ENCODE measurements at places on chromosomes 2 and 18. TPM values are rescaled to one million over a fixed set of nuclear protein-coding genes. Genes with fewer than 3 reads are reported as not detected.

DNA sequence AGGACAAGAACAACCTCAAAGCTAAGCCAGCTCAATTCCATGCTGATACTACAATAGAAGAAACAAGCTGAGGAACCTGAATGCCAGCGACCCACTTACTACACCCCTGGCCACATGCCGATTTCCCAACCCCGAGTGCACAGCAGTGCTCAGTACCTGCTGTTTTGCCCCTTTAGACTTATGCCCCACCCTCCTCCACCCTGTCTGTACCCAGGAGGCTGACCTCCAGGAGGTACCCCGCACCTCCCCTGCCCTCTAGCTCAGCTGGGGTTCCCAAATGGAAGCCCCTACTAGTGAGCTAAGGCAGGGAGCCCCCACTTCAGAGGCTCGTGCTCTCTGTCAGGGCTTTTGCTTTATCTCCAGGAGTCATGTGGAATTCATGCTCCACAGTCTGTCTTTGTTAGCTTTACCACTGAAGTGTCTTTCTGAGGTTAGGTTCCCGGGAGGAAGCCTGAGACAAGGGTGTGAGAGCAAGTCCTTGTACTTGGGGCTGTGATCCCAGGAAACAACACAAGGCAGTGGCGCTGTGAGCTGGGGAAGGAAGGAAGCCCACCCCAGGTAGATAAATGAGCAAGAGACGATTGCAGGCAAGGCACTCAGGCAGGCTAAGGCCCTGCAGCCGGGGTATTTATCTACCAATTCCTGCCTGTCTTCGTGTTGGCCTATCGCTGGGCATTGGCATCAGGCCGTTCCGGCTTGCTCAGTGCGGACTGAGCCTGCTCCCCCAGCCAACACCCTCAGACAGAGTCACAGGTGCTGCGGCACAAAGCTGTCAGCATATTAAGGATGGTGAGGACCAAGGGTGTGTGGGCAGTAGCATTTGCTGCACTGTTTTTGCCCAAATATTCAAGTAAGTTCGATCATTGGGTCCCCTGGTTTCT lies 220.5 kb downstream of the CYP26B1 start:
- H3K4me1 ChIP-seq = no peaks in the 10 kb centered on the region
- no peaks in the 10 kb centered on the region for H3K27me3 ChIP-seq
- H3K36me3 ChIP-seq = no peaks in the 10 kb centered on the region
- no peak overlapping the region for H3K4me3 ChIP-seq
- no peak overlapping the region for H3K27ac ChIP-seq
- peak; percentile 15 for DNase-seq

DNA sequence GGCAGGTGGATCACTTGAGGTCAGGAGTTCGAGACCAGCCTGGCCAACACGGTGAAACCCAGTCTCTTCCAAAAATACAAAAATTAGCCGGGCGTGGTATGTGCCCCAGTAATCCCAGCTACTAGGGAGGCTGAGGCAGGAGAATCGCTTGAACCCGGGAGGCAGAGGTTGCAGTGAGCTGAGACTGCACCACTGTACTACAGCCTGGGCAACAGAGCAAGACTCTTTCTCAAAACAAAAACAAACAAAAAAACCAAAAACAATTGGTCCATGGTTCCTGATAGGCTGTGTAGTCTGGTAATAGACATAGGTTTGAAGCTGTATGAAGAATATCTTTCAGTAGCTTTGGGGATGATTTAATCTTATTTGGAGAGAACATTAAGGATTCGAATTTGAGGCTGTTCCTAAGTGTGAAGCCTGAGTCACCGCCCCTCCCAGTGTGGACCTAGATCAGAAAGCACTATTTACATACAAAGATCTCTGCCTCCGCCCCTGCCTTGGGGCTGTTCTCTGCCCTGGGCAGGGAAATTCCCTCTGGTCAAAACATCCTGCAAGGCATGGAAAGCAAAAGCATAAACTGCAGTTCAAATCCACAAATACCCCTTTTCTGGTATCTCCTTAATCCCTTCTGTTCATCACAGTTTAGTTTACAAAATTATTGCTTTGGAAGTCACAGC lies 52.8 kb upstream of the PMAIP1 start:
- H3K4me3 ChIP-seq = no peak overlapping the region
- no peaks in the 10 kb centered on the region for H3K36me3 ChIP-seq
- peak overlapping the region; percentile 45 for H3K27ac ChIP-seq
- peaks cover 6% of the 10 kb centered on the region for H3K4me1 ChIP-seq

GRCh38 chr2:224023188-224023587 lies 15.9 kb downstream of the SERPINE2 start:
- H3K4me1 ChIP-seq = no peaks in the 10 kb centered on the region
- DNase-seq = peak; percentile 28
- H3K27me3 ChIP-seq = no peaks in the 10 kb centered on the region
- peak overlapping the region; percentile 11 for H3K27ac ChIP-seq
- no peaks in the 10 kb centered on the region for H3K36me3 ChIP-seq

DNA sequence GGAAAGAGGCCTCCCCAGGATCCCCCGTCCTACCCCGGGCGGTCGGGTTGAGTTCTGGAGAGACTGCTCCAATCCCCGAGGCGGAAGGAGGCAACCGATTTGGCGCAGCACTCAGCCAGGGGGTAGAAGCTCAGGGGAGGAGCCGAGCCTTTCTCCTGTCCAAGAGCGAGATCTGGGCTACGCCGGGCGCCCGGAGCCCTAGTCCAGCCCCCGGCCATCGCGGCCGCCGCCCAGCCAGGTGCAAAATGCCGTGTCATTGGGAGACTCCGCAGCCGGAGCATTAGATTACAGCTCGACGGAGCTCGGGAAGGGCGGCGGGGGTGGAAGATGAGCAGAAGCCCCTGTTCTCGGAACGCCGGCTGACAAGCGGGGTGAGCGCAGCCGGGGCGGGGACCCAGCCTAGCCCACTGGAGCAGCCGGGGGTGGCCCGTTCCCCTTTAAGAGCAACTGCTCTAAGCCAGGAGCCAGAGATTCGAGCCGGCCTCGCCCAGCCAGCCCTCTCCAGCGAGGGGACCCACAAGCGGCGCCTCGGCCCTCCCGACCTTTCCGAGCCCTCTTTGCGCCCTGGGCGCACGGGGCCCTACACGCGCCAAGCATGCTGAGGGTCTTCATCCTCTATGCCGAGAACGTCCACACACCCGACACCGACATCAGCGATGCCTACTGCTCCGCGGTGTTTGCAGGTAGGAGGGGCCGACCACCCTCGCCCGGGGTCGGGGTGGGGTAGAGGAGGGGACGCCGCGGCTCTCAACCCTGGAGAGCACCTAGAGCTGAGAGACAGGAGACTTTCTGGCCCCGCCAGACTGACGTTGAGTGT lies at the start of gene DYSF:
DYSF (plus strand) TSS at position 158 of the 817 bp plus-strand sequence.
- H3K27ac ChIP-seq = peak within 1 kb of the TSS; percentile 2
- H3K4me3 ChIP-seq = peak within 1 kb of the TSS; percentile 36

DNA sequence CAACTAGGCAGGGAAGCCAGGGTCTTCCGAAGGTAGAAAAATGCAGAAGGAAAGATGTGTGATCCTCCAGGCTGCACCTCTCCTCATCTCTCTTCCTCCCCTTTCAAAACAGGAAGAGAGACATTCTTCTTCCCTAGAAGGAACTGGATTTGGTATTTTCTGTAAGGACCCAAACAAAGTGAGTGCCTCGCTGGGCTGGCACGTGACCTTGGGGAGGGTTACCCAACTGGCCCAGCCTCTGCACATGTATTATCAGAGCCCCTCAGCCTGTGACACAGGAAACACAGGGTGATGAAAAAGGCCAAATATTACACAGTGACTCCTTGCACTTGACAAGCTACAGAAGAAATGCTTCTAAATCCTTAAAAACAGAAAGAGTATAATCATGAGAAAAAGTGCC lies 2.3 kb downstream of the HJURP start:
- no peaks in the 10 kb centered on the region for H3K27me3 ChIP-seq
- DNase-seq = no peak
- no peaks in the 10 kb centered on the region for H3K36me3 ChIP-seq
- peaks cover 4% of the 10 kb centered on the region for H3K4me1 ChIP-seq
- H3K27ac ChIP-seq = no peak overlapping the region

- DNase-seq = no peak
- no peaks in the 10 kb centered on the region for H3K36me3 ChIP-seq
- H3K27ac ChIP-seq = no peak overlapping the region
- no peak overlapping the region for H3K4me3 ChIP-seq
- no peaks in the 10 kb centered on the region for H3K4me1 ChIP-seq
Observed at GRCh38 chr2:126839796-126840195, 58.9 kb upstream of the TEX51 start.

GRCh38 chr2:42363413-42363812 lies 2.4 kb upstream of the COX7A2L start:
- no peaks in the 10 kb centered on the region for H3K36me3 ChIP-seq
- H3K4me3 ChIP-seq = no peak overlapping the region
- H3K27ac ChIP-seq = no peak overlapping the region
- DNase-seq = no peak

DNA sequence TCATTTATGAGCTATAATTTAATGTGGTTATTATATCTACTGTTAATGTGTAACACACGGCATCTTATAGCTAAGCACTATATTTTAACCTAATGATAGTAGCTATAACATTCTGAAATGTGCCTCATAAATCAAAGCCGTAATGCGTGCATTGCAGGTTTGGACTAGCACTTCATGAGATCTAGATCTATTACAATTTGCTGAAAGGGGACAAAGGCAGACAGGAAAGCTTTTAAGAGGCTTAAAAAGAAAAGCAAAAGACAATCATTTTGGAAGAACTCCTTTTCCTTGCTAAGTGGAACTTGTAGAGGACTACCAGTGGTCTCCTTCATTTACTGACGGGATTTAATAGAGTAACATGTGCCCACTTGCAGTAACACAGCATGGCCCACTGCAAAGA lies 213.1 kb downstream of the NBAS start:
- DNase-seq = no peak
- no peaks in the 10 kb centered on the region for H3K27me3 ChIP-seq
- H3K4me3 ChIP-seq = no peak overlapping the region
- no peaks in the 10 kb centered on the region for H3K36me3 ChIP-seq
- no peaks in the 10 kb centered on the region for H3K4me1 ChIP-seq

DNA sequence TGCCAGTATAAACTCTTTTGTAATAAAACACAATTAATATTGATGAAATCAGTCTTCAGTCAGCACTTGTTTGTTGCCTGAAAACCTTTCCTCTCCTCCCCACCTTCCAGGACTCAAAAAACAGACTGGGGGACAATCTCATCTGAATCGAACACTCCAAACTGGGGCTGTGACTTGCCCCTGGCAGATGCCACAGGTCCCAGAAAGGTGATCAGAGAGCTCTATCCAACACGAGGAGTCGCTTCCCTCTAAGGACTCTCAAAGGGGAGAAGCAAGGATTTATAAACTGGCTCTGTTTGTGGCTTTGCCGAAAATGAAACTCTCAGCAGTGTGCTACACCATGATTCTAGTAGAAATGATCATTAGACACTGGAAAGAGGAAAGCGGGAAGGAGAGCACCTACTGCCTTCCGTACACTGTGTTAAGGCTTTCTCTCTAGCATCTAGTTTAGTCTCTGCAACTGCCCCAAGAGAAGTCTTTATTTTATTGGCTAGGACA lies 199.2 kb downstream of the TGIF1 start:
- H3K36me3 ChIP-seq = no peaks in the 10 kb centered on the region
- H3K4me1 ChIP-seq = peaks cover 11% of the 10 kb centered on the region
- DNase-seq = no peak
- H3K27ac ChIP-seq = no peak overlapping the region
- no peaks in the 10 kb centered on the region for H3K27me3 ChIP-seq
- no peak overlapping the region for H3K4me3 ChIP-seq

Gene PSMA8
- not detected for total RNA-seq

Gene CRACDL
- total RNA-seq = 11.5 TPM
